Right renal cortex interstitium (tissue), 3 donors: ENCODE measurements at places on chromosomes 5 and 9.

- DNase-seq = no peak
These were observed 466 bp upstream of the TTC39B start for GRCh38 chr9:15307523-15307841.

DNA sequence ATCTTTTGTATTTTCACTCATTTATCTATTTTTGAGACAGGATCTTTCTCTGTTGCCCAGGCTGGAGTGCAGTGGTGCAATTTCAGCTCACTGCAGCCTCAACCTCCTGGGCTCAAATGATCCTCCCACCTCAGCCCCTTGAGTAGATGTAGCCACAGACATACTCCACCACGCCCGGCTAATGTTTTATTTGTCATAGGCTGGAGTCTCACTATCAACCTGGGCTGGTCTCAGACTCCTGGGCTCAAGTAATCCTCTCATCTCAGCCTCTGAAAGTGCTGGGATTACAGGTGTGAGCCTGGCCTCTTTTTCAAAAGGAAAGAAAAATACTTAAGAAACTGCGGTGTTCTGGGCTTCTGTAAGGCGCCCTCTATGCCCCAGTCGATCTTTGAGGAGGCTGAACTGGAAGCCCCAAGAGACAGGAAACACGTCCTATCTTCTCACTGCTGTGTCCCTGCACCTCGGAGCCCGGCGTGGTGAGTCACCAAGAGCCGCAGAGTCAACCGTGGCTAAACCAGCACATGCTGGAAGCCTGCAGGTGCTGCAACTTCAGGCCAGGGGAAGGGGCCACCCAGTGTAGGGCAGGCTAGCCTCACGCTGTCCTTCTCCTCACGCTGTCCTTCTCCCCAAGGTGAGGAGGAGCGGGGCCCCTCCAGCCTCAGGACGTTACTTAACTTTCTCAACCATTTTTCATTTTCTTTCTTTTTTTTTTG is 15.2 kb upstream of the LHX3 start:
- no peak for DNase-seq

DNA sequence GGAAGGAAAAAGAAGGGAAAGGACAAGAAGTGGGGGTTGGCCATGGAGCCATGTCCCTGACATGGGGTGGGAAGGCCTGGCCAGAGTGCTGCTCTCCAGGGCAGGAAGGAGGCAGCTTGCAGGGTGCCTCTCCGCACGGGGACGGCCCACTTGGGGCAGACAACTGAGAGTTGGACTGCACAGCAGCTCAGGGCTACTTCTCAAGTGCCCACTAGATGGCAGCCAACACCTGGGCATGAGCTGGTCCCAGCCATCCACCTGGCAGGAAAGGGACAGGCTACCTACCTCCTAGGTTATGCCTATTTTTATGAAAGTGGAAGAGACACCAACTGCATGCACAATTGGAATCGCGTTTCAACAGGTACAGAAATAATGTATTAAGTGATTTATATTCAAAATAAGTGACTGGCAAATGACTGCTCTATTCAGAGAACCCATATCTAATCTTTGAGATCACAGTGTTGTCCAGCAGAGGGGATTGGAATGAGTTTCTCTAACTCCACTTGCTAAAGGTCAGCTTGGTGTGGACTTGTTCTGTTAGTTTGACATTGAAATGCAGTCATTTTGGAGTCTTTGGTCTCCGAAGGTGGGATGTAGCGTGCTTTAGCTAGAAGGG is 113.4 kb downstream of the SYK start:
- peak; percentile 48 for DNase-seq

DNA sequence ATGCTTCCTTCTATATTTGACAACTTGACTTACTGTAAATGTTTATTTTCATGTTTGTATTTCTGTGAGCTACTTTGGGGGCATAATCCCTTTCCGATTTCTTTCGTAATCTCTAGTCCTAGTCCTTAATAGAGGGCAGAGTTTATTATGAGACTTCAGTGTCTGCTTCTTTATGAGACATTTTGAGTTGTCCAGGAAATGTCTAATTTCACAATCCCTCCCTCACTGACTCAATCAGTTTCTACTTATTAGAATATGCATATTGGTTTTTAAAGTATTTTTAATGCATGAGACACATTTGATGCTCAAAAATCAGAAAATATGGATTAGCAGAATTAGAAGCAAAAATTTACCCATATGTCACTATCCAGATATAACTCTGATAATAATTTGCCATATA is 160.9 kb downstream of the FOCAD start:
- no peak for DNase-seq
